ENCODE measurements at places on chromosomes 16 and 17. TPM values are rescaled to one million over a fixed set of nuclear protein-coding genes. Genes with fewer than 3 reads are reported as not detected.

PRKCA gene
- total RNA-seq: 268 TPM

ABCA6 gene
- total RNA-seq: not detected

EDC4 gene
- total RNA-seq: 105 TPM

TOM1L2 gene
- total RNA-seq: 13.4 TPM

ASGR2 gene
- total RNA-seq: not detected

SLC47A1 gene
- 0.25 TPM for total RNA-seq

PITPNC1 gene
- total RNA-seq: 11.2 TPM

CCL18 gene
- not detected for total RNA-seq

Data from activated T-helper 2 cell treated with anti-CD3 and anti-CD28 coated beads, Interferon-gamma antibody, Interleukin-2, Interleukin-4, amounts not matched to agents 10 μg/mL and 5 μg/mL and 100 μg/mL, durations not matched to agents 14 hours and 24 hours and 36 hours (primary cell).